Smooth muscle cell of the umbilical artery (primary cell): ENCODE measurements at places on chromosomes 3 and 15. TPM values are rescaled to one million over a fixed set of nuclear protein-coding genes. Genes with fewer than 3 reads are reported as not detected.

Gene IQCF2
- total RNA-seq, result not detected in 2 replicates

Gene GOLGA8R
- total RNA-seq, result 1.2 and 3.3 TPM in 2 replicates

Gene DISP2
- total RNA-seq, result 0.09 and 0.30 TPM in 2 replicates

Gene SLC2A2
- not detected in 2 replicates for total RNA-seq

Gene SAXO2
- total RNA-seq, result 0.05 and 1.2 TPM in 2 replicates

Gene GOLGA8G
- total RNA-seq, result under 0.01 TPM in 1 of 2 replicates, not detected in the other

Gene PAK6
- total RNA-seq, result 0.28 TPM in 1 of 2 replicates, not detected in the other

Gene TF
- under 0.01 and 0.14 TPM in 2 replicates for total RNA-seq

Gene CFAP20DC
- 1.8 and 2.7 TPM in 2 replicates for total RNA-seq

Gene GOLGA6A
- not detected in 2 replicates for total RNA-seq

Gene THBS1
- 671 and 1,064 TPM in 2 replicates for total RNA-seq

Gene NEK11
- 3.6 and 6.0 TPM in 2 replicates for total RNA-seq

Gene NAALADL2
- total RNA-seq, result 13.1 and 17.8 TPM in 2 replicates

Gene SIAH2
- 31.2 and 40.9 TPM in 2 replicates for total RNA-seq

Gene DNAH12
- 0.37 and 0.59 TPM in 2 replicates for total RNA-seq

Gene FBXO40
- not detected in 2 replicates for total RNA-seq

Gene C3orf85
- not detected in 2 replicates for total RNA-seq

Gene CLDN18
- total RNA-seq, result not detected in 2 replicates

Gene EPB42
- total RNA-seq, result not detected in 2 replicates

Gene ROBO2
- total RNA-seq, result 2.4 and 2.8 TPM in 2 replicates

Gene CLDN1
- 4.3 and 10.4 TPM in 2 replicates for total RNA-seq

Gene OR5H6
- total RNA-seq, result not detected in 2 replicates

Gene KIAA1143
- total RNA-seq, result 18.1 and 19.1 TPM in 2 replicates

Gene MAP1A
- total RNA-seq, result 60.0 and 132 TPM in 2 replicates

Gene GOLGA6D
- 0.05 TPM in 1 of 2 replicates, not detected in the other for total RNA-seq

Gene TTBK2
- total RNA-seq, result 9.5 and 13.9 TPM in 2 replicates

Gene C3orf22
- not detected in 2 replicates for total RNA-seq

Gene OIP5
- total RNA-seq, result 0.59 and 2.1 TPM in 2 replicates

Gene PLA2G4D
- not detected in 2 replicates for total RNA-seq

Gene TMEM212
- total RNA-seq, result not detected in 2 replicates

Gene APBA2
- 40.4 and 42.1 TPM in 2 replicates for total RNA-seq

Gene FGD5
- 0.23 and 0.59 TPM in 2 replicates for total RNA-seq
